ENCODE measurements at places on chromosomes 5 and 9. TPM values are rescaled to one million over a fixed set of nuclear protein-coding genes. Genes with fewer than 3 reads are reported as not detected.

Gene GRIN3A
- not detected for total RNA-seq

Gene FOXD4L5
- 0.42 TPM for total RNA-seq

- no peak overlapping the region for H3K27ac ChIP-seq
- DNase-seq = peak; percentile 38
- no peak overlapping the region for H3K4me3 ChIP-seq
These were observed 89.0 kb downstream of the ARSB start for GRCh38 chr5:78896132-78896531.

Gene SLC34A3
- not detected for total RNA-seq

Gene CSF2
- not detected for total RNA-seq

GRCh38 chr9:134209731-134210311 lies 45.5 kb upstream of the RNU6ATAC start:
- no peak overlapping the region for H3K4me3 ChIP-seq
- DNase-seq = no peak
- H3K4me1 ChIP-seq = peaks cover 8% of the 10 kb centered on the region
- H3K27ac ChIP-seq = no peak overlapping the region
- H3K36me3 ChIP-seq = no peaks in the 10 kb centered on the region
- no peaks in the 10 kb centered on the region for H3K27me3 ChIP-seq

Gene PCDHB8
- 0.53 TPM for total RNA-seq

- no peaks in the 10 kb centered on the region for H3K4me1 ChIP-seq
- no peaks in the 10 kb centered on the region for H3K27me3 ChIP-seq
- no peak overlapping the region for H3K27ac ChIP-seq
- no peak overlapping the region for H3K4me3 ChIP-seq
These were observed 78.9 kb downstream of the SEMA4D start for GRCh38 chr9:89418882-89419640.

GRCh38 chr5:72383280-72383679 lies 63.1 kb downstream of the PTCD2 start:
- no peak overlapping the region for H3K4me3 ChIP-seq
- H3K4me1 ChIP-seq = peaks cover 30% of the 10 kb centered on the region
- no peak for DNase-seq

DNA sequence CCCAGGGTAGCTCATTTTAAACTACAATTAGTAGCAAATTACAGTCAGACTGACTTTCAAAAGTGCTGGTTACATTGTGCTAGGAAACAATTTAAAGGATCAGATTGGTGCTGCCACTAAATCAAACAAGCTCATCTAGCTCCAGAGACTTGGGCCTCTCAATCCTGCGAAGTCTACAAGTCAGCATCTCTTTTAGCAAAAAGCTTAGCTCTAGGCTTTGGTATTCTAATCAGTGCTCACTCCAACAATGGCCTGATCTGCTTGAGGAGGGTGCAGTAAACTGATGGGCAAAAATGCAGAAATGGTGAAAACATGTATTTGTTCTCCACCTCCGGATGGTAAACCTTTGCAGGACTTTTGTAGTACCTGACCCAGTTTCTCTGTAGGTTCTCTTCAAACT lies 47.0 kb upstream of the SEMA6A start:
- H3K27ac ChIP-seq = no peak overlapping the region
- no peaks in the 10 kb centered on the region for H3K27me3 ChIP-seq
- H3K4me1 ChIP-seq = no peaks in the 10 kb centered on the region
- no peaks in the 10 kb centered on the region for H3K36me3 ChIP-seq
- H3K4me3 ChIP-seq = no peak overlapping the region
- no peak for DNase-seq

- H3K27me3 ChIP-seq = no peaks in the 10 kb centered on the region
- DNase-seq = no peak
- peaks cover 18% of the 10 kb centered on the region for H3K4me1 ChIP-seq
- no peak overlapping the region for H3K4me3 ChIP-seq
- peaks cover 8% of the 10 kb centered on the region for H3K36me3 ChIP-seq
- H3K27ac ChIP-seq = no peak overlapping the region
These were observed 70.8 kb upstream of the ENTREP1 start for GRCh38 chr9:69254223-69254622.

DNA sequence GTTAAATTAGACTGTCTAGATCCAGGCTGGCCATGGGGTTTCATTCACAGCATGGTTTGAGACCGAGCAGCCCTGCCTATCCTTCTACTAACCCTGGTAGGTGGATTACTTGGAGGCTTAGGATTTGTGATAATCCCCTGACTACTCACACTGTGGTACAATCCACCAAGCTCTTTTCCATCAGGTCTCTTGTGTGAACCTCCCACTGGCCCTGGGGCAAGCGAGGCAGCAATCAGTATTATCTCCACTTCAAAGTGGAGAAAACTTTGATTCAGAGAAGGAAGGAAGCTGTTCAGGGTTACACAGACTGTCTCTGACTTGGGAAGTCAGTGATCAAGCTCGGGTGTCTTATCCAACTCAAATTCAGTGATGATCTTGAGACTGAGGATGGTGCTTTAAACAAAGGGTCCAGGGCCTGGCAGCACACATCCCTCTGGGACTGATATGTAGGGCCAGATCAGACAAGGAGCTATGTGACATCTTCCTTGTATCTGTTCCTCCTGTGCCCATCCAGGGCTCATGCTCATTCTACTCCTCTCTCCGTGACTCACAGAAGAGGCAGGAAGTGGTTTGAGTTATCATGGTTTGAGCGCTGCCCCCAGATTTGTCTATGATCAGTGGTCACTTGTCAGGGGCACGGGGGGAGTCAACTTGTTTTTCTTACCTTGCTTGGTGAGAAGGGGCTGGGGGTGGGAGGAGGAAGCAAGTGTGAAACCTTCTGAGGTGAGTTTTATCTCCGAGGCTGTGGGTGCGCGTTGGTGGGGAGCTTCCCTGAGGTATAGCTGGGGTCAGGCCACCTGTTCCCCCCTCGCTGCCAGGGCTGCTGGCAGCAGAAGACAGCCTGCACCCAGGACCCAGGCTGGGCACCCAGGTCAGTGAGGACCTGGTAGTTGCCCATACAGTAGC lies 48.6 kb downstream of the RGS3 start:
- peaks cover 37% of the 10 kb centered on the region for H3K36me3 ChIP-seq
- peaks cover 57% of the 10 kb centered on the region for H3K4me1 ChIP-seq
- H3K4me3 ChIP-seq = no peak overlapping the region
- no peak for DNase-seq
- no peaks in the 10 kb centered on the region for H3K27me3 ChIP-seq

- H3K27ac ChIP-seq = no peak overlapping the region
- no peak for DNase-seq
- no peak overlapping the region for H3K4me3 ChIP-seq
- H3K36me3 ChIP-seq = no peaks in the 10 kb centered on the region
- peaks cover 7% of the 10 kb centered on the region for H3K27me3 ChIP-seq
These were observed 25.8 kb upstream of the S1PR3 start for GRCh38 chr9:88965473-88965872.

DNA sequence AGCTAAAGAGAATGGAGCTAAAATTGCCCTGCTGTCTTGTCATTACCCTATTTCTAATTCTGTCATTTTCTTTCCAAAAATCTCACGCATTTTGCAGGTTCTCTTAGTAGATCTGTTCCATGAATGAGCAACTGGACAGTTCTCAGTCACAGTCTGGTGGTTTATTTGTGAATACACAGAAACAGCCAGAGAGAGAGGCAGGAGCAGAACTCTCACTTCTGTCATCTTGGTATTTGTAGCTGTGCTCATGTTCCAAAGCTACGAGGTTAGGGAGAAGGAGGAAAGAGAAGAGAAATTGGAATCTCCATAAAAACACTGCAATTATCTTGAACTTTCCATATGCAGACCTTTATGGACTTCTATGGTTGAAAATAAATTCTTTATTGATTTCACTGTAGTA lies 118.0 kb upstream of the OR13F1 start:
- H3K4me1 ChIP-seq = no peaks in the 10 kb centered on the region
- no peaks in the 10 kb centered on the region for H3K36me3 ChIP-seq
- DNase-seq = no peak
- H3K27ac ChIP-seq = no peak overlapping the region
- no peaks in the 10 kb centered on the region for H3K27me3 ChIP-seq

- H3K4me1 ChIP-seq = no peaks in the 10 kb centered on the region
- H3K27ac ChIP-seq = no peak overlapping the region
- no peaks in the 10 kb centered on the region for H3K27me3 ChIP-seq
- peak; percentile 63 for DNase-seq
These were observed 990.4 kb upstream of the ACO1 start for GRCh38 chr9:31394015-31394473.

Gene AGPAT2
- total RNA-seq = 43.0 TPM

DNA sequence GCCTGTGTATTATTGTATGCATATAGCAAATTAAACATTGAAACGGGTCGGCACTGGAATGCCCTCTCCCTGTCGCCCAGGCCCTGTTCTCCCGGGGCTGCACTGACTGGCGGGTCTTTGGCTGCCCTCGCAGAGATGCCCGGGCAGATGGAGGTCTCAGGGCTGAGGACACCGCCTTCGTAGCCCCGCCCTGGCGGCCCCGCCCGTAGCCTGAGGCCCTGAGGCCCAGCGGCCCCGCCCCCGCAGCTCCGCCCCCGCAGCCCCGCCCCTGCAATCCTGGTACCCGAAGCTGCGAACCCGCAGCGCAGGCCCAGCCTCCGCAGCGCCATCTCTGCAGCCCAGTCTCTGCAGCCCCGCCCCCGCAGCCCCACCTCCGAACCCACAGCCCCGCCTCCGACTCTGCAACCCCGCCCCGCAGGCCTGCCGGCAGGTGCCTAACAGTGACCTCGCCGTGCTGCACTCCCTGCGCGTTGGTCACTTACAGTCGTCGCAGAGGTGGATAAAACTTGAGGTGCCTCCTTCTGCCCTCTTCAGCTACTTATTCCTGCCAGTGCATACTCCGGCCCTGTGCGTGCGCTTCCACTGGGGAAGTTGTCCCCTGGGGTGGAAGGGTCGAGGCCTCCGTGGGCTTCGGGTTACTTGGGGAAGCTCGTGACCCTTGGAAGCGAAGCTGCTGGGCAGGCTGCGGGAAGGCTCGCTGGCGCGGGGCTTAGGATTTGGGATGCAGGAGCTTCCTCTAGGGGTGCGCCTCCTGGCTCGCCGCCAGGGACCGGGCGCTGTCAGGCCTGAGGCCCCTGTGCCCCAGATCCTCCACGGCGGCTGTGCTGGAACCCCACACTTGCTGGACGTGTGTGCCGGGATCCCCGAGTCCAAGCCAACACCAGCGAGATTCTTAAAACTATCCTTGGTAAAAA lies 72.3 kb downstream of the ICE1 start:
- peaks cover 3% of the 10 kb centered on the region for H3K4me1 ChIP-seq
- DNase-seq = peak; percentile 29
- H3K27ac ChIP-seq = no peak overlapping the region
- H3K36me3 ChIP-seq = no peaks in the 10 kb centered on the region

DNA sequence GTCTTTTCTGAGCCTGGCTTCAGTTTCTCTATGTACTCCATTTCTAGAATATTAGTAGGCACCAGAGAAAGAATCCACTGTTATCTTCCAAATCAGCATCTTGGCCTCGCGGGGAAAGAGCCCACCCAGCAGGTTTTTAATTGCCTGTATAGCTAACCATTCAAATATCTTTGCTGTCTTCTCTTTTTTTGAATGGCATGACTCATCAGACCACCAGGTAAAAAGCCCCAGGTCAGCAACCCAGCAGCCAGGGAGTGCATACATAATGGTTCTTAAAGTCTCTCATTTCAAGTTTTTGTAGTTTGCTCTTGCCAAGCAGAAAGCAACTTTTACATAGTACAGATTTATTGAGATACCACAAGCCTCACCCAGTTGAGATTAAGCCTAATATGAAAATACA lies 50.7 kb downstream of the TMEM167A start:
- peaks cover 1% of the 10 kb centered on the region for H3K27me3 ChIP-seq
- no peak for DNase-seq
- H3K4me1 ChIP-seq = no peaks in the 10 kb centered on the region
- no peaks in the 10 kb centered on the region for H3K36me3 ChIP-seq
- no peak overlapping the region for H3K4me3 ChIP-seq

Data from endothelial cell of umbilical vein (primary cell).